Mesenchymal stem cell (in vitro differentiated cells and primary cell): ENCODE measurements at places on chromosomes 11 and 22.
A peak's percentile ranks its signal among the peaks of the same experiment; 100 is the strongest.

DNA sequence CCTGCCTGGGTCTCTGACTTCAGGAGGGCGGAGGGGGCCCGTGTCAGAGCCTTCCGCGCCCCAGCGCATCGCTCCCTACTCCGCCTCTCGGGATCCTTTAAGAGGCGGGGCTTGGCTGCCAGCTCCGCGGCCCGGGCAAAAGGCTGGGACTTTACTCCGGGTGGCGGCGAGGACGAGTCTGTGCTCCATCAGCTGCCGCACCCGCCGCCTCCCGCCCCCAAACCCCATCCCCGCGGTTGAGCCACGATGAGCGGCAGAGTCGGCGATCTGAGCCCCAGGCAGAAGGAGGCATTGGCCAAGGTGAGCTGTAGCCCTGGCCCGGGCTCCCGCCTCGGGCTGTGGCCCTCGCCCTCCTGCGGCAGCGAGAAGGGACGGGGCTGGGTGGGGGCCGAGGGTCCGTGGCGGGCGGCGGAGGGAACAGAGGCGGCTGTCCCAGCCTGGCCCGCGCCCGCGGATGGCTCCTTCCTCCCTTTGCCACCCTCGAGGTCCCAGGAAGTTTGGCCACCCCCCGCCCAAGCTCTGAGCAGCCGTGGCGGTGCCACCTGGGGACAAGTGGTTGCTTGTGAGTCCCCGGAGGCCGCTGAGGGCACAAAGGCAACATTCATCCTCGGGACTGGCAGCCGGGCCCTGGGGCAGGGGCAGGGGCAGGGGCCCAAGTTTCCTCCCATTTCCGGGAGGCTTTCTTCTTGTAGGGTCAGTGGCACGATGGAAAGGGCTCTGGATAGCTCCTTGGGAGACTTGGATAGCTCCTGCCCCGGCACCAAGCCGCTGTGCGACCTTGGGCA, at the start of gene SEC14L2:
TSS of gene SEC14L2 (plus strand) at position 148 of the 785 bp plus-strand sequence. CDS start at position 247, 99 bp downstream.
- H3K36me3 ChIP-seq = peaks cover 4% of the 10 kb centered on the region
- H3K27ac ChIP-seq = no peak within 1 kb of the TSS
- DNase-seq = peak; percentile 53
- peak within 1 kb of the TSS; percentile 82 for H3K4me3 ChIP-seq
- peaks cover 39% of the 10 kb centered on the region for H3K4me1 ChIP-seq
- H3K27me3 ChIP-seq = no peaks in the 10 kb centered on the region

GRCh38 chr22:50341977-50342650, 1.0 kb upstream of the PPP6R2 start:
- peaks cover 21% of the 10 kb centered on the region for H3K4me1 ChIP-seq
- no peaks in the 10 kb centered on the region for H3K27me3 ChIP-seq
- peak; percentile 90 for DNase-seq
- peaks cover 4% of the 10 kb centered on the region for H3K36me3 ChIP-seq
- peak overlapping the region; percentile 90 for H3K4me3 ChIP-seq

DNA sequence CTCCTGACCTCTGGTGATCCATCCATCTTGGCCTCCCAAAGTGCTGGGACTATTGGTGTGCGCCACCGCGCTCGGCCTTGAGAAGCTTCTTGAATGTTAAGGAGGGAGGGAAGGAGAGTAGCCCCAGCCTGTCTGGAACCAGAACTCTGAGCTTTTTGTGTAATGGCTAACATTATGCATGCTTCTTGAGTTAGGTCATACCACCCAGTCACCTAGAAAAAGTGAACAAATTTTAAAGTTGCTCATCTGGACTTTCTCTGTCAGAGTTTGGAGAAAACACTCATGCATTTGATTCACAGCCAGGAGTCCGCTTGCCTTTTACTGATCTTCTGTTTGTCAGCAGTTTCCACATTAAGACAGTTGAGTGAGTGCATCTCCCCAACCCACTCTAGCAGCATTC, 82.1 kb downstream of the PPP6R3 start:
- peaks cover 71% of the 10 kb centered on the region for H3K36me3 ChIP-seq
- H3K4me1 ChIP-seq = peaks cover 23% of the 10 kb centered on the region
- H3K4me3 ChIP-seq = no peak overlapping the region
- H3K27ac ChIP-seq = peak overlapping the region; percentile 55
- DNase-seq = peak; percentile 84
- no peaks in the 10 kb centered on the region for H3K27me3 ChIP-seq

GRCh38 chr11:78070621-78071020, 7.0 kb downstream of the THRSP start:
- no peak overlapping the region for H3K27ac ChIP-seq
- no peak overlapping the region for H3K4me3 ChIP-seq
- H3K4me1 ChIP-seq = peaks cover 1% of the 10 kb centered on the region
- no peak for DNase-seq
- H3K36me3 ChIP-seq = peaks cover 49% of the 10 kb centered on the region
- no peaks in the 10 kb centered on the region for H3K27me3 ChIP-seq

GRCh38 chr22:30206944-30207343, 39.6 kb downstream of the LIF start:
- DNase-seq = peak; percentile 96
- H3K27me3 ChIP-seq = no peaks in the 10 kb centered on the region
- H3K27ac ChIP-seq = peak overlapping the region; percentile 99
- peaks cover 46% of the 10 kb centered on the region for H3K4me1 ChIP-seq
- H3K36me3 ChIP-seq = no peaks in the 10 kb centered on the region
- H3K4me3 ChIP-seq = no peak overlapping the region
